ENCODE measurements at places on chromosomes 7 and 10. TPM values are rescaled to one million over a fixed set of nuclear protein-coding genes. Genes with fewer than 3 reads are reported as not detected.

- DNase-seq = no peak
Observed at GRCh38 chr10:79186486-79187120, 117.8 kb downstream of the ZMIZ1 start.

DNA sequence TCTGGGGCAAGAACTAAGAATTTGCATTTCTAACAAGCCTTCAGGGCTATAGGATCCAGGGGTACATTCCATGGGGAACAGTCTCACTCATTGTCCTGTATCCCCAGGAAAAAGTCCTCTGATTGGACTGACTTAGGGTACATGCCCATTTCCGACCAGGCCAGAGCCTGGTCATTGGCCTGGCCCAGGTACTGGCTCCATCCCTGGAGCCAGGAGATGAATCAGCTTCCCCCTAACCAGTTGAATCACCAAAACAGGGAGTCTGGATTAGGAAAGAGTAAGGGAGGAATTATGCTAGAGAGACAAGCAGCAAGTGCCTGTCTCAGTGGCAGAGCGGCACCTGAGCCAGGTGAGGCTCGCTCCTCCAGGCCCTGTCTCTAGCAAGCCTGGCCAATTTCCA is 137.5 kb downstream of the FGFR2 start:
- no peak for DNase-seq

Gene TUBAL3
- 0.19 TPM for polyA plus RNA-seq

- no peak for DNase-seq
Observed at GRCh38 chr10:77264107-77264506, 373.5 kb downstream of the KCNMA1 start.

Gene ATAD1
- 66.1 TPM for polyA plus RNA-seq

GRCh38 chr7:30330134-30331111 is 46.0 kb downstream of the ZNRF2 start:
- DNase-seq = no peak

- DNase-seq = no peak
Observed at GRCh38 chr7:104967595-104967994, 46.4 kb upstream of the KMT2E start.

Gene CLRN3
- polyA plus RNA-seq = 21.4 TPM

DNA sequence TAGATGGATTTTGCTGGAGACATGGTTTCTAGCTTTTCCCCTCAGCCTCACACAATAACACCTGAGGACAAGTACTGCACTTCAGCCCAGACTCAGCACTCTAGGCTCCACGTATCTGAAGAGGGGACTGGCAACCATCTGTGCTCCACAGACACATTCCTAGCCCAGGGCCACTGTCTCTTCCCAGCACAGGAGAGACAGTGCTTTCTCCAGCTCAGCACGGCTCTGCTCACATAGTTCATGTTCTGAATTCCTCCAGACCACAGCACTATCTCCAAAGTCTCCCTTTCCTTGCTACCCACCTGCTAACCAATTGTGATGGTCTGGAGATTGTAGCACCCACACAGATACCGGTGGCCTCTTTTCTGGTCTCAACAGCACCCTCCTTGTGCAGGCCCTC is 114.5 kb downstream of the HTR7 start:
- DNase-seq = no peak

Gene LRIT1
- polyA plus RNA-seq = not detected

DNA sequence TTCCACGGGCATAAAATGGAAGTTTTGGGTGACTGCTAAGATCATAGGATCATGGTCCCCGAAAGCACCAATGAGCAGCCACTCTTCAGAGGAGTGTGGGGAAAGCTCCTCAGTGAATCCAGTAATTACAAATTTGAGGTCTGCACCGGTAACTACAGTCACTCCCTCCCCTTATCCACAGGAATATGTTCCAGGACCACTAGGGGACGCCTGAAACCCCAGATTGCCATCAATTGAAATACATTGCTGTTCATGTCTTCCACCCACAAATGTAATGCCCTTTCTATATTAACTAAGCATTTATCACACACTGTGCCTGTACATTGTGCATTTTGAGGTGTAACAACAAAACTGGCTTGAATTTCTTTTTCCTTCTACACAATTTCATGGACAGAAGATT is 447.9 kb upstream of the PFKP start:
- DNase-seq = peak; percentile 7

DNA sequence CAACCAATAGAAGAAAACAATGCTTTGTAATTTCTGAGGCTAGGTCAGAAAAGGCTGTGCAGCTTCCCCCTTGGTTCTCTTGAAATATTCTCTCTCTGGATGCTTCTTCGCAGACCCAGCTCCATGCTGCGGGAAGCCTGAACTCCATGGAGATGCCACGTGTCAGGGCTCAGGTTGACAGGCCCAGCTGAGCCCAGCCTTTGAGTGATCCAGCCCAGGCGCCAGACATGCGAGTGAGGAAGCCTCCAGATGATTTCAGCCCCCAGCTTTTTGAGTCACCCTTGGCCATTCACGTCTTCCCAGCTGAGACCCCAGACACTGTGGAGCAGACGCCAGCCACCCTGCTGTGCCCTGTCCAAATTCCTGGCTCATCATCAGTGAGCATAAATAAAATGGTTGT is 378.4 kb upstream of the NRP1 start:
- no peak for DNase-seq

- DNase-seq = no peak
Observed at GRCh38 chr7:2893411-2893861, 49.3 kb upstream of the GNA12 start.

DNA sequence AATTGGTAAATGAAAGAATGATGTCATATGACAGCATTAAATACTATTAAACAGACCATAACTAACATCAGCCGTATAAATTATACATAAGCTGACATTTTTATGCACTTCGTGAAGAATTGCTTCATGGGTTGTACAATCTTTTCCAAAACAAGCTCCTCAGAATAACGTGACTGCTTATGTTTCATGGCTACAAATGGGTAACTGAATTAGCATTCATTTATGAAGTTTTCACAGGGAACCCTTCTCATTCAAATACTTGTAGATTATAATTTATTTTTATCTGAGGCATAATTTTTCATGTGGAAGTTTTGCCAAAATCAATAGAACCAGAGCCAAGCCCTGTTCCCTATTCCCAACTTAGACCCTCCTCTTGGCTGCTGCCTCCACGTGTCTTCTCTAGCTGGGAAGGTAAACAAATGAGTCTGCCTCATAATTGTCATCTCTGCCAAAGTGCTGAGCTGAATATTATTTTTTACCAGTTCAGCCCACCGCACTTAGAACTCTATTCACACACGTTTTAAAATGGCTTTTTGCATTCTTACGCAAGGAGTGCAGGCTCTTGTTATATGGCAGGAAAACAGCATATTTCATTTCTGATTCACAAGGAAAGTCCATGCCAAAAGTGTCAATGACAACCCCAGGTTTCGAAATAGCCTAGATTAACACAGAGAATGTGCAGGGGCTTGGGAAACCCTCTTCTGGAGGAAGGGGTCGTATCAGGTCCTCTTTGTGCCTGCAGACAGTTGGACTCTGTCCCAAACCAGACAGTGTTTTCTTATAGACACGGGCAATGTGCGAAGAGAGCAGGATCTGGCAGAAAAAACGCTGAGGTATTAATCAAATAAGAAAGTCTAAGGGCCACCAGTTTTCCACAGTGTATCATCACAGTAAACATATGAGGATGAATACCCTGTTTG is 370.7 kb upstream of the MGMT start:
- DNase-seq = no peak

GRCh38 chr10:30182191-30183054 is 123.0 kb upstream of the JCAD start:
- DNase-seq = no peak

DNA sequence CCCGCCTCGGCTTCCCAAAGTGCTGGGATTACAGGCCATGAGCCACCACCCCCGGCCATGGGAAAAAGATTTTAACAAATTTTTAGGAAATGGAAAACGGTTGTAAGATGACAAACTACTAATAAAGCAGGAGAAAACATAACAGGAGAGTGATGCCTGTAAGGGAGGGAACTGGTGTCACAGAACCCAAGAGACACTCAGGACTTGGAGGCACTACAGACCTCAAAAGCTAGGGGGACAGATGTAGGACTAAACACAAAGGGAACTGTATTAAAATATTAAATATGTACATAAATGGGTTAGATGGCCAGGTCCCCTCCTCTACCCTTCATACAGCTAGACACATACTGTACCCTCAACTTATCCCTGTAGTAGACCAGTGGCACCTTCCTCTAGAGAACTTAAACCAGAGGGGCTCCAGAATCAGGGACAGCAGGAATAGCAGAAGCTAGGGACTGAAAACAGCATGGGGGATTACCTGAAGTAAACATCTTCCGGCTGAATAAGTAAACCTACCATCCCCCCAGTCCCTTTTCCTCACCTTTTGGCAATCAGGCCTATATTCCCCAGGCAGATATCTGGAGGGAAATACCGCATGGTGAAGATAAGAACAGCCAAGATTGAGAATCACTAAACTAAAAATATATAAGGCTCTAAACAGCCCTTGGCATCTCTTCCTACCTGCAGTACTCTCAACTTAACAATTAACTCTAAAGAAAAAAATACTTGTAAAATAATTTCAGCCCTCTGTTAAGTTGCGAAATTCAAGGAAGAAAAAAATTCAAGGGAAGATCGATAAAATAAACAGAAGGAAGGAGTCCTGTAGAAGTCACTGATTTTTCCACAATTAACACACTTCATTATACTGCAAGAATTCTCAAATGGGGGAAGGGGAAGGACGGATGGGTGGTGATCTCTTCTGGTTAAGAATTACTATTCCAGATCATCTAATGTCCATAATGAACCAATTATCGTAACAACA is 15.5 kb downstream of the TM9SF3 start:
- no peak for DNase-seq

- no peak for DNase-seq
Observed at GRCh38 chr10:35246770-35247343, 89.5 kb upstream of the CCNY start.

- DNase-seq = no peak
Observed at GRCh38 chr7:25664593-25664992, 436.3 kb upstream of the NPVF start.

DNA sequence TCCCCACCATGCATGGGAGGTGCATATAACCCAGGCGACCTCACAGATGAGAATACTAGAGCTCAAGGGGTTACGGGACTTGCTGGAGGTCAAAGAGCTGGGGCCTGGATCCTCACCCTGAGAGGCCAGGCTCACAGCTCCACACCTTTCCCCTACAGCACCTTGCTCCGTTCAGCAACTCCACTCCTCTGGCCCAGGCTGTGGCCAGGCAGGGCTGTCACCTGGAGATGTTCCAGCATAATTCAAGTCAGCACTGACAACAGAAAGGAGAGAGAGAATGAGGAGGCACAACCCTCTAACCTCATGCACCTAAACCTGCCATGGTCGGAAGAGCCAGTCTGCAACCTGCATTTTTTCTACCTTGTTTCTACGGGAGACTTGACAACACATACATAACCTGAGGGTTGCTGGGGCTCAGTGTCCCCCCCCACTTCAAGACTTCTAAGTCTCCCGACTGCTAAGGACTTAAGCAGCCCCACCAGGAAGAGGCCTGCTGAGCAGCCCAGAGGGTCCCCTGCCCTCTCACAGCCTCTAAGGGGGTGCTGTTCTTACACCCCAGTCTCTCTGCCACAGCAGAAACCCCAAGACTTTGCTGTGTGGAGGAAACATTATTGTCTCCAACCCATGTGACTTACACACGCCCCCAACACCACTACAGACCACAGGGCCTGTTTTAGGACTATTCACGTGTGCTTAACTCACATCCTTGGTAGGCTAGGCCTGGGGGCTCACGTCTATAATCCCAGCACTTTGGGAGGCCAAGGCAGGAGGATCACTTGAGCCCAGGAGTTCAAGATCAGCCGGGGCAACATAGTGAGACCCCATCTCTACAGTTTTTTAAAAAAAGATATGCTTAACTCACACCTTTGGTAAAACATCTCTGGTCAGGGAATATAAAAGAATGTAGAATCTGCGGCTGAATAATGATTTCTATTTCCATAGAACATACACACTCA is 175.6 kb downstream of the FAM107B start:
- DNase-seq = no peak

- no peak for DNase-seq
Observed at GRCh38 chr7:71155236-71155635, 23.3 kb downstream of the GALNT17 start.

- DNase-seq = no peak
Observed at GRCh38 chr7:22426463-22427094, 69.6 kb upstream of the RAPGEF5 start.

- DNase-seq = no peak
Observed at GRCh38 chr7:18974803-18975202, 142.6 kb downstream of the TWIST1 start.

Gene ABLIM1
- polyA plus RNA-seq = 96.0 TPM

Gene MARCHF5
- polyA plus RNA-seq = 75.7 TPM

- DNase-seq = no peak
Observed at GRCh38 chr7:151340794-151341356, 737 bp upstream of the NUB1 start.

Measured in right renal cortex interstitium (tissue), 3 donors.